ENCODE measurements at places on chromosomes 5 and 9. TPM values are rescaled to one million over a fixed set of nuclear protein-coding genes. Genes with fewer than 3 reads are reported as not detected.

- no peak for DNase-seq
These were observed 101.0 kb downstream of the SPOCK1 start for GRCh38 chr5:137398154-137398553.

DNA sequence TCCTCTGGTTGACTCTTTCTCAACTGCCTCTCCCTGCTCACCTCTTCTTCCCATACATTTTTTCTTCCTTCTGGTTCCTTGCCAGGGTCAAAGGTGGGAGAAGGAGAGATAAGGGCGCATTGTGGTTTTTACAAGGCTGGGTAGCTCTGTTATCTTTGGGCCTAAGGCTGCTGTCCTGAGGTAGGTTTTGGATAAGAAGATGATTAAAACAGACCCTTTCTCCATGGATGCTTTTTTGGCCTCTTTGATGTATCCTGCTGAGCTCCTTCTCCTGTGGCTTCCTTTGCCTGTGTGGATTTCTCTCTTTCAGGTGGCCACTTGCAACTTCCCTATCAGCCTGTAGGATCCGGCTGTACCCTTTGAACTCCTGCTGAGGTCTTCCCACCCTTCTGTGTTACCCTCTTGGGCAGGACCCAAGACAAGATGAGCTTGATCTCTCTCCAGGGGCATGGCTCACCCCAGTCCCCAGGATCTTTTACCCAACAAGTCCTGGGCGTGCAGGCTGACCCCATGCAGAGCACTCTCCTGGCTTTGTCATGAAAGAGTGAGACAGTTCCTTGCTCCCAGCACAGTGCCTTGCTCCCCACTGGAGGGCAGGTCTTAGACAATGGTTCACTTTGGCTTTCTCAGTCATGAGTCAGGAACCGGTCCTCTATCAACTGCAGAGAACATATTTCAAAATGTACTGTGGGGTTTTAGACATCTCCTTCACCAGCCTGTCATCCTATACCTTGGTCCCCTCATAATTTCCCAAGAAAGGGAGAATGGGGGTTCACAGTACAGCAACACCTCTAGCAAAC, 197.9 kb downstream of the TLE4 start:
- no peak for DNase-seq

- DNase-seq, result no peak
These were observed 81.9 kb downstream of the GPR21 start for GRCh38 chr9:123115146-123115913.

- no peak for DNase-seq
These were observed 40.7 kb downstream of the HRH2 start for GRCh38 chr5:175698401-175699115.

DNA sequence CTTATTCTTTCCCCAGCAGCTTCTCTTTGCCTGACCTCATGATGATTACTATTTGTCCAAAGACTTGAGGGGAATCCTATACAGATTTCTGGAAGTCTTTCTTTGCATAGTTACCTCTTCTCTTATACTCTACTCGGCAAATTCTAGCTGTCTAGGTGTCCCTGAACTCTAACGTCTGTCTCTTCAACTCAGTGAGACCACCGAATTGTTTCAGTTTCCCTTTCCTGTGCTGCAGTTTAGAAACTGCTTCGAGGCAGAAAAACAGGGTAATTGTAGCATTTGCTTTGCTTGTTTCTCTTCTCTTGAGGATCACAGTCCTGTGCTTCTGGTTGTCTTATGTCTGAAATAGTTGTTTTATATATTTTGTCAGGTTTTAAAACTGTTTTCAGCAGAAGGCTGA, 14.8 kb downstream of the LVRN start:
- DNase-seq, result no peak

- DNase-seq, result no peak
These were observed 25.3 kb downstream of the AP3B1 start for GRCh38 chr5:78269088-78269703.

DNA sequence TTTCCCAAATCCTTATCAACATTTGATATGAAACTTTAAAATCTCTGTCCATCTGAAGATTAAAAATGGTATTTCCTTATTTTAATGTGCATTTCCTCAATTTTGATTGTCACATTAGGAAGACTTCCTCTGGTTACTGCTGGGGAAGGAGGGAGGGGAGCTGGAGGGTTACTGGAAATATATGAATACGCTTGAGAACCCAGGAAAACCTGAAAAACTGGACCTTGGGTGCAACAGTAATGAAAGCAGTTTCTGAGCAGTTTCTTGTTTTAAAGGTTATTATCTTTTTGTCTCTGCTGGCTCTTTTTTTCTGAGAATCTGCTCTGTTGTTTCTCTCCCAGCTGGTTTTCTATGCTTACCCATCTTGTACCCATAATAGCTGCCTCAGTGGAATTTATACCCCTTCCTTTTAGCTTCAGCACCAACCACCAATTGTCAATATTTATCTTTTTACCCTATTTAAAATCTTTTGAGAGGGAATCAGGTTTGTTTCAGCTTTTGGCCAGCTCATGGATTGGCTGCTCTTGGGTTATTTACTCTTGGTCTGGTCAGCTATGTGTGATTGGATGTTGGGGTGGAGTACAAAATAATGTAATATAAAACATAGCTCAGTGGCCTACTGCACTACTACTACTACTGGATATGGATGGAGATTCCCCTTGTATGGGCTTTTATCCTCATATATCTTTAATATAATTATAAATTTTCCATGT, 67.4 kb downstream of the UNC13B start:
- no peak for DNase-seq

DNA sequence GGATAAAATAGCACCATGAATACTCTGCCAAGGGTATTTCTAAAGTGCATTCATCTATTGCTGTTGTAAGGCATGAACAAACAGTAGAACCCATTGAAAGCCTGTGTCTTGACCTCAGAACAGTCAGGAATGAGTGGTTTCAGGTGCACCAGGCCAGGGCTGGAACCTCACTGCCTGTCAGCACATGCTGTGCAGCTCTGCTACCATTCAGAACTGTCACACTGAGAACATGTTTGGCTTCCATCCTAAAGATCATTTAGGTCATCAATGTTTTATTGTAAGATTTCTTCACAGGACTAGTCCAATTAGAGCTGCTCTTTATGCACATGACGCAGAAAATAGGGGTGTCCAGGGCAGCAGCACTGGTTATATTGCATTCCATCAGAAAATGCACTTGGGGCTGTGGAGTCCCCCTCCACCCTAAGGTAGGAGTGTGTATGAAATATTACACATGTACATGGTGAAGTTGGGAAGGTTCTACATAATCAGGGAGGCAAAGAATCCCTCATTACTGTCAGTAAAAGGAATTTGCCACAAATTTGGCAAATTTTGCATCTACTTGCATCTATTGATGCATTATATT, 408.0 kb downstream of the CTNND2 start:
- no peak for DNase-seq

DNA sequence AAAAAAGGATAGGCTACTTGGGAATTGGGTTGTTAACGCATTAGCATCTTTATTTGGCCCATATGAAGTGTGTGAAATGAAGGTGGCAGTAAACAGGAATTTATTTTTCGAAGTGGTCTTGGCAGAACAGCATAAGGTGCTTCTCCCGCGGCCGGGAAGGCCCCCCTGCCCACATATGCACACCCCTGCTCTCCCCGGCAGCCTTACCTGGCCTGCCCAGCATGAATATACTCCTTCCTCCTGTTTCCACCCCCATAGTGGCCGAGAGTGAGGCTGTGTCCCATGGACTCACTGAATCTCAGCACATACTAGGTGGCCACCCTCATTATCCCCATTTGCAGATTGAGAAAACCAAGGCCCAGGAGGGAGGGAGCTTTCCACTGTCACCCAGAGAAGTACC, 54.0 kb upstream of the OLFM1 start:
- no peak for DNase-seq

- DNase-seq, result no peak
These were observed 144.5 kb downstream of the KIAA0825 start for GRCh38 chr5:94473936-94474335.

GRCh38 chr5:161676103-161676502, 9.4 kb upstream of the GABRA6 start:
- no peak for DNase-seq

DNA sequence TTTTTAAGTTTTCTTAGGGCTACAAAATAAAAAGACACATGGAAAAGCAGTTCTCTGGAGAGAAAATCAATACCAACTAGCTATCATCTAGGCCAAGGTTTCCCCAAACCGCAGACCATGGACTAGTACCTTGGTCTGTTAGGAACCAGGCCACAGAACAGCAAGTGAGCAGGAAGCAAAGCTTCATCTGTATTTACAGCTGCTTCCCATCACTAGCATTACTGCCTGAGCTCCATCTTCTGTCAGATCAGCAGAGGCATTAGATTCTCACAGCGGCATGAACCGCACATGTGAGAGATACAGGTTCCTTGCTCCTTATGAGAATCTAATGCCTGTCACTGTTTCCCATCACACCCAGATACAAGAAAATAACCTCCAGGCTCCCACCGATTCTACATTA, 1907.6 kb upstream of the ACO1 start:
- DNase-seq, result no peak

DNA sequence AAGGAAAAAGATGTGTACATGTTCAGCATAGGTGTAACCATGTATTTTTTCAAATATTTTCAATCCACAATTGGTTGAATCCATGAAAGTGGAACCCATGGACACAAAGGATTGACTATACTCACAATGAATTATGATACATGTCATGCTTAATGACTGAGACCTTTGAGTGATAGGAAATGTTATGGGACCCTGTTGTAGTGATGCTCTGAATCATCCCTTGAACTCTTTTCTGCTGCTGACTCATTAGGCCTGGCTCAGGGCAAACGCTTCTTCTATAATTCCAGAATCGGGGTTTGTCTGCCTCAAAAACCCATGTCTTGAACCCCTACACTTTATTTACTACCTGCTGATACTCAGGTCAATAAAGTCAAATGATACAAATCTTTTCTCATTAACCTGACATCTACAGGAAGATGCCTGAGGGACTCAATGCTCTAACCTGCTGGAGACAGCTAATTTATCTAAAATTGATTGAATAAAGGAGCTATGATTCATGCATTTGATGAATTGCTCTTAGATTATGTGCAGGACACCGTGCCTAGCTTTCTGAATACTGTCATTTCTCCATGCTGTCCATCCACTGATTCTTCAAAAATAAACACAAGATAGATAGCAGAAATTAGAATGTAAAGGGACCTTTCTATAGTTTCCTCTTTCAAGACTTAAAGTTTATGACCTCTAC, 260.1 kb downstream of the PRELID2 start:
- no peak for DNase-seq

GRCh38 chr5:83718195-83718825, 2.3 kb downstream of the HAPLN1 start:
- DNase-seq, result peak; percentile 49

DNA sequence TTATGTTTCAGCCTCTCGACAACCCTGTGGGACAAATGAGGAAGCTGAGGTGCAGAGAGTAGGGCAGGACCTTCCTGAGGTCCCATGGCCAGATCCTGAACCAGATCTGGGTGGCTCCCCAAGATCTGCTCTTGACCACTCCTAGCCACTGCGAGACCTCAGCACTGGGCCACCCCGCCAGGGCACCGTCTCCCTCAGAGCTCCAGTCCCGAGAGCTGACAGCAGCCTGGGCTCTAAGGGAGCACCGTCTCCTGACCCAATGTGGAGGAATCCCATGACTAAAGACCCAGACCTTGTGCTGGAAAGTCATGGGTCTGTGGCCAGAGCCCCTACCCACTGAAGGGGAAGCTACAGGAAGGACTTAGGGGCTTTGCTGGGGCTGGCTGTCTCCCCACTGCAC, 4.5 kb upstream of the LMX1B start:
- DNase-seq, result no peak

GRCh38 chr5:141840280-141840812, 37.9 kb downstream of the PCDH1 start:
- no peak for DNase-seq

BARHL1 gene
- not detected for polyA plus RNA-seq

SLC45A2 gene
- not detected for polyA plus RNA-seq

GPX3 gene
- 56.7 TPM for polyA plus RNA-seq

FGF1 gene
- polyA plus RNA-seq, result 1.9 TPM

PRR16 gene
- polyA plus RNA-seq, result 13.4 TPM

CKMT2 gene
- 5.6 TPM for polyA plus RNA-seq

ADAMTS19 gene
- 1.1 TPM for polyA plus RNA-seq

ZDHHC11 gene
- 28.5 TPM for polyA plus RNA-seq

SLC6A19 gene
- polyA plus RNA-seq, result 0.04 TPM

Data from left lung (tissue), 14 donors.